Fibroblast of skin of scalp (primary cell): ENCODE measurements at places on chromosomes 3 and 15.
A peak's percentile ranks its signal among the peaks of the same experiment; 100 is the strongest.

DNA sequence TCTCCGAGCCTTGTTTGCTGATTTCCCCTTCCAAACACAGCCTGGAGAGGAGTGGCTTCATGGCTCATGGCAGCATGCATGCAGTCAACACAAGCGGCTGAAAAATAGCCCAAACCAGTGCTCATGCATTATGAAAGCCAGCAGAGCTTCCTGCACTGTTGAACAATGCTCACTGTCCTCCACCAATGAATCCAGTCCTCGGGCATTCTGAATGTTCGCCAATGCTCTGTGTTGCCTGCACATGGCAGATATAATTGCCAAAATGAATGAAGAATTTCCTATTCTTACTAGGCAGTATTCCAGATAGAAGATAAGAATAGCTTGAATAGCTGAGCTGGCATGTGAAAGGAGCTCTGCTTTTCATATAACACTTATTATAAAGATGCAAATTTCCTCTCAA, 252.7 kb downstream of the ROBO1 start:
- peak; percentile 17 for DNase-seq

GRCh38 chr15:59174835-59175831, 31.5 kb upstream of the LDHAL6B start:
- DNase-seq, result peak; percentile 67

DNA sequence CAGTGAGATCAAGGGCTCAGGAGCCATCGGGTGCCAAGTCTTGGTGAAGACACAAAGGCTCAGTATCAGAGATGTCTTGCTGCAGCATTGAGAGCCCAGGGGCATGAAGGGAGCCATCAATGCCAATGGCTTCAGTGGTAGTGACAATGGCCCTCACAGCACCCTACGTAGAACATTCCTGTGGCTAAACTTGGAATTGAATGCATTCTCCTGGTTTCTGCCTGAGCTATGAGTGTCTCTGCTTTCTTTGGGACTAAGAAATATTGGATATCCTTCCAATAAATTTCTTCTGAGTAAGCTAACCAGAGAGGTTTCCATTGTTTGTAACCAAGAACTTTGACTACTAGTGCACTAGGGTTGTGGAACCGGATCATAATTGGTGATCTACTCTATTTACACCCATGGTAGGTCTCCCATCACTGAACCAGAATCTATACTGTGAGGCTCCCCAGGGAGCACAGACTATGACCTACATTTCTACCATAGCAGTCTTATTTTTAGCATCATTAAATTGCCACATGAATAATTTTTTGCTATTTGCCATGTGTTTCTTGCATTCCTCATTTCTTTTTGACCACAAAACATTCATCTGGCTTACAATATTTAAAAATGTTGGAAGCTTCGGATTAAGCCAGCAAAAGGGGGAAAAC, 31.6 kb upstream of the PDZRN3 start:
- DNase-seq, result peak; percentile 91

DNA sequence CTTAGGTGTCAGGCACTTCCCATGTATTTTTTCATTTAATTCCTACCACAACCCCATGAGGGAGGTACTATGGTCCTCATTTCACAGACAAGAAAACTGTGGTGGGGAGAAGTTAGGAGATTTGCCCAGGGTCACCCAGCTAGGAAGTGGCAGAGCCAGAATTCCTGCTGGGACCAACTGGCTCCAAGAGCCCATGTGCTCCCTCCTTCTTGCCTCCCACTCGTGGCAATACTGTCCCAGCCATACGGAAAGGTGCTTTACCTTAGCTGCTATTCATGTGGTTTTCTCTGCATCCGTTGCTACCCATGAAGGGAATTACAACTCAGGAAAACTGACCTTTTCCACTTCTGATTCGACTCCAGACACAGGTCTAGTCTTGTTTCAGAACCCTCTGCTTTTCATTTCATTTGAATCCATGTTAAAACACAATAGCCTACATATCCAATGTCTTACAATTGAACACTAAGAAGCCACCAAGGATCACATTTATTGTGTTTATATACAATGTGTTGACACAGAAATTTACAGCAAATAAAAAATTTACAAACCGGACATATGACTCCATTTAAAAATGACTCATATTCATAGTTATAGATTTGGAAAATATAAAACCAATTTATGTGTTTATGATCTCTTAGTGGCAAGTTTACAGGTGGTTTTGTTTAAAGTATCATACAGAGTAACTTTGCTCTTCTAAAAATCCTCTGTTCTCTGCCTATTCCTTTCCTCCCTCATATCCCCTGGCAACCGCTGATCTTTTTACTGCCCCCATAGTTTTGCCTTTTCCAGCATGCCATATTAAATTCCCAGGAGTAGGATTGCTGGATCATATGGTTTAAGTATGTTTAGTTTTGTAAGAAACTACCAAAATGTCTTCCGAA, 58.8 kb downstream of the BTD start:
- no peak for DNase-seq

- DNase-seq, result no peak
Observed at GRCh38 chr15:76979996-76980520, 14.9 kb upstream of the PSTPIP1 start.

GRCh38 chr3:112459750-112460149, 39.5 kb downstream of the BTLA start:
- no peak for DNase-seq

DNA sequence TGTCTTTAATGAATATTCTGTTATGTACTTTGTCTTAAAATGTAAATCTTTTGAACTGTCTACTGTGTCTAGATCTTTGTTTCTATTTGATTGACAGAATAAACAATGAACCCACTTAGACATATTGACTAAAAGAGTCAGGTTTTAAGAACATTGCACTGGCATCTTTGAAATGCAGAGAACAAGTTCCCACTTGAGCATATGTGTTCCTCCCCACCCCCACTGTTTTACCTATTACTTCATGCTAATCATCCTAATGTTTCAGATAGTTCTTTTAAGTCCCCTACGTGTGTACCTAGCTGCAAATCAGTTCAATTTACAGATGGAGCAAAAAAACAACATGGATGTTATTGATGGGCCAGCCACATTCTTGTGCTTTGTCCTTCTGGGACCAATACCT, 11.7 kb upstream of the TCF12 start:
- DNase-seq, result no peak

- DNase-seq, result no peak
Observed at GRCh38 chr3:137738710-137739109, 25.4 kb upstream of the SOX14 start.

GRCh38 chr3:128456776-128457715, 9.6 kb downstream of the DNAJB8 start:
- no peak for DNase-seq

DNA sequence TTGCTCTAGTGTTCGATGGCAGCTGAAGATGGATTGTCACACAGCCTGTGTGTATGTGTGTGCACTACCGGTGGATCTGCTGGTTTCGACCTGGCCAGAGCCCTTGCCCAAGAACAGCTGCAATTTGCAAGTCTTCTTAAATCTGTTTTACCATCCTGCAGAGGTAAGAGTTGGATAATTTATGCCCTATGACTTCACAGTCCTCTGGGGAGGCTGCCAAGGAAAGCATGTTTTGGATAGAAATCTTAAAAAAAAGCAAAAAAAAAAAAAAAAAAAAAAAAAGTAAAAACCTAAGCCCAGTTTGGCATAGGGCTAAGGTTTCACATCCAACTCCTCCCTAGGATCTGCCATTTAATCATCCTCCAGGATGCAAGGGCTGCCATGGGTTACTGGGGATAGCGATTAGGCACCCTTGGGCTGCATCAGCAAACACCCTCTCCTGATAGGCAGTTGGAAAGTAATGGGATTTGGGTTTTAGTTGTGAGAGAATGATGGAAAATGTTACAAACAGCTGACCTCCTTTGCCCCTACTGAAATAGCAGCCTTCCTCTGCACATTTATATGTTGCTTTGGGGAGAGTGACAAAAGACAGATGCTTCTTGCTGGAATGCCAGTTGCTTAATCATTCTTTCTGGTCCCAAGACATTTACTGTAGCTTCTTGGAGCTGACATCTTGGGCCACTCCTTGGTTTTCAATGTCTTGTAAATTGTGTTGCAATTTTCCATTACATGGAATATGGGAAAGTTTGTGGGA, 35.4 kb downstream of the CD200R1L start:
- peak; percentile 87 for DNase-seq

DNA sequence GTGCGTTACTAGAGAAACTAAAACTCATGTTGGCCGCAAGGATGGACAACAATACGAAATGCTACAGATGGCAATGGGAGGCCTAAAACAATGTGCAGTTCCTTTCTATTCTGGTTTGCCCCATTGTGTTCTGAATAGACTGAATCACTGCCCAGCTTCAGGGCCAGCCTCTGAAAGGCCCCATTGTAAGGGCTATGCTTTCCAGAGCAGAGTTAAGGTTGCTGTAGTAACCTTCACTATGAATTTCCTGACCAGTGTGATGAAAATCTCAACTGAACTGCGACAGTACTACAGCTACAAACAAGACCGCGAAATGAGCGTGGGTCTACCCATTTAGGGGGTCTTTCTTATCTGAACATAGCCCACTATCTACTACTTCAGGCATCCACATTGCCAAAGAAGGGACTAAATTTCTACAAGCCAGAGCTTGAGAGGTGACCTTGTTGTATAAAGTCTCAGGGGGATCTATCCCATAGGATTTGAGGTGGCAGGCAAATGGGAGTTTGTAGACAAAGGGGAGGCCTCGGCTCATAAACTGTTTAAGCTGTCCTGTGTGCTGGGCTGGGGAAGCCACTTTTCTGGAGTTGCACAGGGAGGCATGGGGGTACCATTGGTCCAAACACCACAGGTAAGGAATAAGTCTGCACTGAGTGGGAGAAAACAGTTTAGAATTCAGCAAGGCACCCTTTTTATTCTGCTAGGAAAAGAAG, 80.1 kb downstream of the MYO1E start:
- peak; percentile 27 for DNase-seq

DNA sequence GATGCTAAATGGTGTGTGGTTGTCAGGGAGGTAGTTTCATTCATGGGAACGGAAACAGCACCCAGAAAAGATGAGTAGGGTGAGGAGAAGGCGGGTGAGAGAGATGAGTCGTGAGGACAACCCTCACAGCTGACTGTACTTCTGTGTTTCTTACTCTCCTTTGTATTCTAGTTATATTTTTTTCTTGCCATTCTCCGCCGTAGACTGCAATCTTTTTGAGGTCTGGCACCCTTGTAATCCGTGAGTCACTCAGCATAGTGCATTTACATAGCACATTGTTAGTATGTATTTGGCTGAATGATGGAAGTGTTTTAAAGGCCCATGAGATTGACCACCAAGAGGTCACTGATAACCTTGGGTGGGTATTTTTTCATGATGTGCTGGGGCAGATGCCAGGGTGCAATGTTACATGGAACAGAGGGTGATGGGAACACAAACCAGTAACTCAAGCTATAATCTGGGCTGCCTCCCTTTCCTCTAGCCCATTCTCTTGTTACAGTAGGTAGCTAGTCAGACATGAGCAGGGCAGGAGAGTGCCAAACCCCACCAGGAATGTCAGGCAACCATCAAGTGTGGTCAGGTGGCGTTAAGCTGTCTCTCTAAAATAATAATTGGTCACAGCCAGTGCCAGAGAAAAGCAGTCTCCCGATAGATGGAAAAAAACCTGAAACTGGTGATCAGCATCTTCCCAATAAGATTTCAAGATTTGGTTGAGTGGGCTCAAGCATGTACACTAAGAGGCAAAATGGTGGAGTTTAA, 18.8 kb upstream of the DGKG start:
- DNase-seq, result no peak

- peak; percentile 44 for DNase-seq
Observed at GRCh38 chr3:188194332-188194731, 40.4 kb downstream of the LPP start.

DNA sequence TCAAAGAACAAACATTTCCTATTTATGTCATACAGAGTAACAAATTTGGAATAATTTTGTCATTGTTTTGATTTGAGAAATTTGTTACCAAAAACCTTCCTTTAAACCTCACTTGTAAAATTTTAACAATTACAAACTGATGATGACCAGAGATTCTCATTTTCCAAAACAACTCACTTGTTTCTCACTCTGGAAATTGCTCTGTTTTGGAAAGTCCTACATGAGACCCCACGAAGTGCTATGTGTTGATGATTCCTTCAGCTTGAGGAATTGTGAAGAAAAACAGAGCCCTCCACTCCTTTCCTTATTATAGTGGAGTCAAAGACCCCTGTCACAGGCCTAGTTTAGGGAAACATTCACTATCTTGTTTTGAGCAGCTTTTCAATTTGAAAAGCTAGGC, 157.6 kb upstream of the RASGRP1 start:
- no peak for DNase-seq

DNA sequence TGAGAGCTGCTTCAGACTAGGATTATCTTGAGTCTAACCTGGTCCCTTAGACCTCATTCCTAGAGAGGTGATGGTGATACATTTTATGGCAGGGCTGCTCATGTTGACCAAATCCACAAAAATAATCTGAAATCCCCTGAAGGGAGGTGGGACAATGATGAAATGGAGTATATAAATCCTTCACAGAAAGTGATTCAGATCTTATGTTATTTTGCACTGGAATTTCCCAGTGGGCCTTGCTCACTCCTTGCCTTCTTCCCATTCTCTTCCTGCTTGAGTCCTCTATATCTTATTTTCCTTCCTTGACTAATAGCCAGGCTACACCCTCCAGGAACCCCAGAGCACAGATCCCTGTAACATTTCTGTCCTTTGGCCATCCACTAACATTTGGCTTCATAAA, 10.4 kb upstream of the TMEM202 start:
- peak; percentile 5 for DNase-seq

DNA sequence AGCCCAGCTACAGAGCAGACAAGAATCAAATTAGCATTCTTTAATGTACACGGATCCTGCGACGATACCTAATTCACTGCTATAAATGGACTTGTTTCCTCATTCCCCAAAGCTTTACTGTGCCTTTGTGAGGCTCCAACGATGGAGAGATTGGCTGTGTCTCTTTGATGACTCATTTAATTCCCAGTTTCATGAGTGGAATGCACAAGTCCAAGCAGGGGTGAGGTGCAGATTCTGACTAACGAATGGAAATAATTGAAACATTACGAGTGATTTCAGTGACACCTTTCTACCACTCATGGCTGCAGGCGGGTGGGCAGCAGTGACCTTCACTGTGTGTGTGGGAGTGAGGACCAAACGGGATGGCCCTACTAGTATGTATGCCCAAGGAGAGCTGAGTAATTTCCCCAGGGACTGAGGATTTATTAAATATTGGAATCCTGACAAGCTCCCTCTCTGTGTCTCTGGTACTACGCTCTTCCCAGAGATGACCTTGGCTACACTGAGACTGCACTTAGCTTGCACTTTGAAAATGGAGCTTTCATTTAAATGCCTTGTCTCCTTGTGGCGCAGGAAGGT, 156.7 kb downstream of the CACNA2D3 start:
- peak; percentile 15 for DNase-seq

DNA sequence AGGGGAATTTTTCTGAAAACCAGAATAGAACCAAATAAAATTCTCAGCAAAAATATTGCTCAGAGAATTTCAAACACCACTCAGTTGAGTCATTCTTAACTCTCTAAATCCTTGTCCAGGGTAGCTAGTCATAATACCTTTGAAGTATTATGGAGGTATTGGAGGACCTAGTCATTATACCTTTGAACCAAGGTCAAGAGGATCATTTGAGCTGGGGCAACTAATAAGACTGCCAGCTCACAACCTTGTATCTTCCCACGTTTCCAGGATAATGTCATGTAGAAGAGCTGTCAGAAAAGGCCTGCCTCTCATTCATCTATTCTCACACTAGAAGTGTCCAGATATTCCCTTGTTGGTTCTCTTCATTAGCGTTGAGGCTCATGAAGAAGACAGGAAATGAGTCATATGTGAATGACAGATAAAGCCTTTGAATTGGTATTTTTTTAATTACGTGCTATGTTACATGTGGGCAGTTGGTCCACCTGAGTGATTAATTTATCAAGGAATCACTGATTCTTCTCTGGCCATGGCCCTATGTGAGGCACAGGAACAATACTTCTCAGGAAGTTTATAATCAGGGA, 48.3 kb downstream of the TOPAZ1 start:
- DNase-seq, result no peak

GRCh38 chr3:176978441-176978840, 218.8 kb downstream of the TBL1XR1 start:
- no peak for DNase-seq
